Activated naive CD8-positive, alpha-beta T cell treated with anti-CD3 and anti-CD28 coated beads for 36 hours (primary cell): ENCODE measurements at places on chromosomes 5 and 9.
A peak's percentile ranks its signal among the peaks of the same experiment; 100 is the strongest.

DNA sequence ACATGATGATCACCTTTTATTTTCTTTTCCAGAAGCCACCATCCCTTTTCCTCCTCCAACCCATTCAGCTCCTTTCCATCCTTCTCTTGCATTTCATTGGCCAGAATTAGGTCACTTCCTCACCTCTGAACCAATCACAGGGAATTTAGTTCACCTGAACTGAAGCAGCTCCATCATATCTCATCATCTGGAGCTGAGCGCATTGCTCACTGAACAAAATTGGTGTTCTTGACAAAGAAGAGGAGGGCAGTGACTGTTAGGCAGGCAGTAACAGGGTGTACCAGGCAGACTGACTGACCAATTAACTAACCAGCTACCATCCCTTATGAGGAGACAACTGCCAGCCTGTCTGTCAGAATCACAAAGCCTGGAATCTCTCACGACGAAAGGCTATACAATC is 1.8 kb upstream of the ZNF354A start:
- no peak for DNase-seq

DNA sequence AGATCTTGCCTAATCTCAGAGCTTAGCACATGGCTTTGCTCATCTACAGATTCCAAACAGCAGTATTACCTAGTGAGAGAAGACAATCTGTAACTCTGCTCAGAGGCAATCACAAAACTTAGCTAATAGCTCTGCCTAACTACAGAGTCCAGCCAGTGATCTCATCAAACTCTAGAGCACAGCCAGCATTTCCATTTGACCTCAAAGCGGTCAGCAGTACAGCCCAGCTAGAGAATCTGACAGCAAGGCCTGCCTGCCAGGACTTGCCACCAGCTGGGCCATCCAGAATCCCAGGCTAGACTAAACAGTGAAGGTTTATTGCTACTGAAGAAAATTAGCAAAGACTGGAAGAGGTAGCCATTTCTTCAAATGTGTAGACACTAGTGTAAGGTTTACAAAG is 217.9 kb upstream of the VLDLR start:
- DNase-seq, result no peak

GRCh38 chr9:133528001-133528875 is 3.5 kb upstream of the MYMK start:
- DNase-seq, result no peak

GRCh38 chr5:121053055-121053985 is 589.2 kb downstream of the PRR16 start:
- no peak for DNase-seq

- no peak for DNase-seq
These were observed 95.6 kb downstream of the MLLT3 start for GRCh38 chr9:20526500-20527319.

DNA sequence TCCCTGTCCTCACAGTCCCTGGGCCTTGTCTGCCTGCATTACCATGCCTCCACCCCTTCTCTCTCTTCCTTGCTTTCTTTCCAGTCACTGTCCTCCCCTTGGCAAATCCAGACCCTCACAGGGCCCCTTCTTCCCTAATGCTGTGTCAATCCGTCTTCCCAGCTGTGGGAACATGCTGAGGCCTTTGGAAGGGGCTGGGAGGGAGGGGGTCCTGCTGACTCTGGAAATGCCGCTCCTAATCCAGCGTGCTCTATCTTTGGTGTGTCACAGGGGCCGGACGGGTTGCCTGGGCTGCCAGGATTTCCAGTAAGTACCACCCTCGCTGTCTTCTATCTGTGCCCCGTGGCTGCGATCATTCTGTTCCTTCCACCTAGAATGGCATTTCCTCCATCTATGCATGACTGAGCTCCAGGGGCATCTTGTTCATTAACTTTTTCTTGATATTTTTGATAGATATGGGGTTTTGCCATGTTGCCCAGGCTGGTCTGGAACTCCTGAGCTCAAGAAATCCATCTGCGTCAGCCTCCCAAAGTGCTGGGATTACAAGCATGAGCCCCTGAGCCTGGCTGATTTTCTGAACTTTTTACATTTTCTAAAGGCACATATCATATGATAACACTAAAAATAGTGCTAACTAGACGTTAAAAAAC is 64.5 kb upstream of the TGFBR1 start:
- no peak for DNase-seq

- DNase-seq, result no peak
These were observed 32.7 kb downstream of the SLC46A2 start for GRCh38 chr9:112858005-112858404.

- DNase-seq, result no peak
These were observed 53.7 kb downstream of the ZNF618 start for GRCh38 chr9:113929634-113930389.

DNA sequence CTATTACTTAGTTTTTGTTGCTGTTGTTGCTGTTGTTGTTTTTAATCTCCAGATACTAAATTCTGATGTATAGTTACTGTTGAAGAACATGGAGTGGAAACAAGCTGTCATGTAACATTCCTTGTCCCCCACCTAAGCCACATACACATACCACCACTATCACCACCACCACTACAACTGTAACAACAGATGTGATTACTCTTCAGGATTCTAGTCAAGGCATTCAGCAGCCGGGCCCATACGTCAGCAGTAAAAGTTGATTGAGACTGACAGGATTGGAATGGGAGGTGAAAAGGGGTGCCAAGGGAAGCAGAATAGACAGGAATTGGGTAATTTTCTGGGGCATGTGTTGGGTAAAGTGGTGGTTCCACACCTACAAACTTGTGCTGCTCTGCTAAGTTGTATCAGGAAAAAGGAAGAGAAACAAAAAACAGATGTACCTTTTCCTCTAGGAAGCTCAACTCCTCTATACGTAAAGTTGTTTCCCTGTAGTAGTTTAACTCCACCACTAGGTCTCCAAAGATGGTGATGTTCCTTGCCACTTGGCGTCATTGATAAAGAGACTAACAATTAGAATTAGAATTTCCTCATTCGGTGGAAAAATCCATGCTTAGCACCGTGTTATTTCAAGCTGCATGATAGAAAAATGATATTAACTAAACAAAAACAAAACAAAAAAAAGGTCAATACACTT is 138.6 kb downstream of the ARRDC3 start:
- DNase-seq, result no peak

GRCh38 chr9:89744730-89745129 is 139.9 kb downstream of the GADD45G start:
- no peak for DNase-seq

- DNase-seq, result no peak
These were observed 201.3 kb downstream of the GABRG2 start for GRCh38 chr5:162268694-162269481.

DNA sequence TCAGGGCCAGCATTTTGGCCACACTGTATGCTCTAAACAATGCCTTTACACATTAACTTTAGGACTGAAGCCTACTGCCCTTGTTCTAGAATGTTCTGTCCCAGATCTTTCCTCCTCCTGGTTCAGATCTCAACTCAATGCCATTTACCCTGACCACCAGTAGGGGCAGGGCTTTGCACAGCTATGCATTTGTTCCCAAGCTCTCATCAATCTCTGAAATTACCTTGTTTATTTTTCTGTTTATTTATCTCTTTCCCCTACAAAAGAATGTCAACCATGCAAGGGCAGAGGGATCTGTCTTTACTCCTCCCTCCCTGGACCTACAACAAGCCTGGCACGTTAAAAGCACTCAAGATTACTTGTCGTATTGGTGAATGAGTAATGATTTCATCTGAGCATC is 612.9 kb downstream of the BNC2 start:
- DNase-seq, result no peak

GRCh38 chr5:159400476-159400875 is 70.2 kb upstream of the IL12B start:
- DNase-seq, result no peak

DNA sequence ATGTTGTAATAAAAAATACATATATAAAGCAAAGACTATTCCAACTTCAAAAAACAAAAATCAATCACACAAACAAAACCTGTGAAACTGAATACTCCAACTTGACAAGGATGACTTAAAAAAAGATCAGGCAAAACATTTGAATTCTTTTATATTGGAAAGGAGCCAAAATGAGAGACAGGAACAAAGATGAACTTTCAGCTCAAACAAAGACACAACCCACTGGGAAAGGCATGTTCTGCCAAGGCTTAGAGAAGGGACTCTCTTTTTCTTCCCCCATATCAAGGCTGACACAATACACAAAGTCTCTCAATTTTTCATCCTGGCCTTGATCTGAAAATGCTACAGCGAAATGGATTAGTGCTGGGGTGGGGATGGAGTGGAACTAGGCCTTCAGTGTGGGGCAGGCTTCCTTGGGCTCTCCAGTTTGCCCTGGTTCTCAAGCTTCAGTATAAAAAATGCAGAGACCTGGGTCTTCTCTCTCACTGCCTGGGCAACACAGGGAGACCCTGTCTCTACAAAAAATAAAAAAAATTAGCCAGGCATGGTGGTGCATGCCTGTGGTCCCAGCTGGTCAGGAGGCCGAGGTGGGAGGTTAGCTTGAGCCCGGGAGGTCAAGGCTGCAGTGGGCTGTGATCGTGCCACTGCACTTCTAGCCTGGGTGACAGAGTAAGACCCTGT is 11.6 kb upstream of the FAM169A start:
- DNase-seq, result no peak

DNA sequence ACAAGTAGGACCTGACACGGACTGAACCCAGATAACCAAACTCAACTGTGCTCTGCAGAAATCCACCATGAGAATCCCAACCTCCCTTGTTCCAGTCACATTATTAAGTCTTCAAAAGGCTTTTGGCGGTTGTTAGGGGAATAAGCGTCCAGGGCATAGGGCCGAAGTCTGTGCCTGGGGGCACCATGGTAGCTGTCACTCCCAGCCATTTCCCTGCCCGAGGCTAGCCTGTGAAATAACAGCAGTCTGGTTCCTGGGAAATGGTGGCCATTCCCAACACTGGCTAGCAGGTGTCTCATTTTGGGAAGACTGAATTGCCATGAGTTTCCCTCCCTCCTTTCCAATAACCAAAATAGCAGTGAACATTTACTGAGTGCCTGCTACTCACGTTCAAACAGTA is 122.2 kb downstream of the CRB2 start:
- no peak for DNase-seq

- DNase-seq, result no peak
These were observed 112.4 kb downstream of the FSTL4 start for GRCh38 chr5:133499895-133500294.

GRCh38 chr9:131349881-131350563 is 43.9 kb upstream of the PRRC2B start:
- DNase-seq, result peak; percentile 88

DNA sequence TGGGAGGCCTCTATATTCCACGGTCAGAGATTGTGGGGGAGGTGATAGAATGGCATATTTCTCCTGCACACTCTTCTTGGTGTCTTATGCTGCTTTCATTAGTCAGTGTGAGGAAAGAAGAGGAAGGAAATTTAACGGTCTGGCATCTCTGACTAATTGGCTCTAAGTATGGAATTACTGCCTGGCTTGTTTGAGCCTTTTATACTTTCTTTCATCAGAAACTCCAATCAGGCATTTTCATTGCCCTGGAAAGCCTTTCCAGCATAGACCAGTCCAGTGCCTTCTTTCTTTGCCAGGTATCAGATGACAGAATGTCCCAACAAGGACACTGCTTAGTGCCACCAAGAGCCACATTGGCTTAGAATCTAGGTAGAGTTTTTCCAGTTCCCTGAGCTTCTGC is 30.2 kb downstream of the CYSTM1 start:
- no peak for DNase-seq

DNA sequence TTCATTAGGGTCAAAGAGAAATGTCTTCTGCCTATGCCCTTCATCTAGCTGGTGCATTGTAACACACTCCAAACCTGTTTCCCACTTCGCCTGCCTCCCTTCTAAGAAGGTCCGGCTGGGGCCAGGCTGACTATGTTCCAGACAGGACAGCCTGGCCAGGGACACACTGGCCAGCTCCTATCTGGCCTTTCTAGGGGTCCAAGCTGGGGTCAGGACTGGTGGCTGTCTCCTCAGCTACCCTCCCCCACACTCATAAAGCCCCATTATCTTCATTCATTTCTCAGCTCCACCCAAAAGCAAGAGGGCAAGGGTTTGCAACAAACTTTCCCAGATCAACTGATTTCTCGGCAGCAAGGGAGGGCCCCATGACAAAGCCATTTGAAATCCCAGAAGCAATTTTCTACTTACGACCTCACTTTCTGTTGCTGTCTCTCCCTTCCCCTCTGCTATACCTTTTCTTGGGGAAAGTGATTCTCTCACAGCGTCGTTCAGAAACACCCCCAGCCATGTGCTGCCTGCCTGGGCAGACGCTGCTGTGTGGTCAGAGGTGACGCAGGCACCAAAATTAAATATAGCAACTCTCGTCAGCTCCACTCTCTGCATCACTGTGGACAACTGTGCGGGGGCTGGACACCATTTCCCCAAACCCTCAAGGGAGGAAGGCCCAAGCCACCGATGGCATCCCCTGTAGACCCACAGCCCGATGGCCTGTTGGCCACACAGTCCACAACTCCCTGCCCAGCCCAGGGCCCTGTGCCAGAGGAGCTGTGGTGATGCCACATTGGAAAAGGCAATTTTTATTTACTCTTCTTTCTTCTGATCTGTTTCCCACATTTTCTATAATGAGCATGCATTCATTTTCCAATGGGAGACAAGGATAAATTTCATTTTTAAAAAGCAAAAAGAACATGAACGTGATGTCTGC is 6.1 kb downstream of the IL13 start:
- no peak for DNase-seq

DNA sequence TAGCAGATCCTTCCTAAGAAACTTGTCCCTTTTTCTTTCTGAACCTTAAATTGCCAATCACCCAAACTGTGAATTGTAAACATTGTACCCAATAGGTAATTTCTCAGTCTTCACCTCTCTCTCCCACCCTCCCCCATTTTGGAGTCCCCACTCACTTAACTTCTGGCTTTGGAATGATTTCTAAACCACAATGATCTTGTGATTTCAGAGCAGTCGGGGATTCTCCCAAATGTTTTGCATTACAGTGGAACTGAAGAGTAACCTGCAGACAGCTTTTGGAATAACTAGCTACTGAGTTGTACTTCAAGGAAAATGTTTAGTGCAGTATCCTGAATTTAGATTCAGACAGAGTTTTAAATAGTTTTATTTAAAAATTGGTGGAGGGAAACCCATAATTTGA is 19.2 kb downstream of the SLC27A6 start:
- no peak for DNase-seq

DNA sequence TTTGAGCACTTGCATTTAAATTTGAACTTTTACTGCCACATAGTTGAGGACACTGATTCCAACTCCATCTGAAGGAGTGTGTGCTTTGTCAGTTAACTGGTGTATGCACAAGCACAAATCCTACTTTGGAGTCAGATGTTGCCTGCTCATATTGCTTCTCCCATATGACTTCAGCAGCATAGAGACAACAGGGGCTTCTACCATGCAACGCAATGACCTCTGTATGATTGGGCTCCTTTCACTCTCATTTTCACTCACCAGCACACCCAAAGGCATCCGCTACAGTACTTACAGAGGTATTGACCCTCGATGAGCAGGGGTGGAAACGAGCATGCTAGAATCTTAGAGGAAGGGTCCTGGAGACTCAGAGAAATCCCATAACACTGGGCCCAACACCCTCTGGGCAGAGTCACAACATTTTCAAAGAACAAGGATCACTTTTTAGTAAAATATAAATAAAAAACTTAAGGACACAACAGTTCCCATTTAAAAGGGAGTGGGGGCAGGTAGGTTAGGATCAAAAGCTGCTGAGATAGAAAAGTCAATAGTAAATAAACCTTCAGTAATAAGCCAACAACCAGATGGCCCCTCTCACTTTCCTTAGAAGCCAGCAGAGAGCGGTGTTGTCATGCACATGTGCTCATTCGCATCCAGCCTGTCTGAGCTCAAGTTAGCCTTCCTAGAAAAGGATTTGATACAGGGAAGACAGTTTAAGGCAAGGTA is 203.8 kb downstream of the SNCAIP start:
- no peak for DNase-seq

GRCh38 chr5:54491326-54491725 is 26.2 kb upstream of the SNX18 start:
- no peak for DNase-seq
